ENCODE measurements at places on chromosomes 4 and X. TPM values are rescaled to one million over a fixed set of nuclear protein-coding genes. Genes with fewer than 3 reads are reported as not detected.
A peak's percentile ranks its signal among the peaks of the same experiment; 100 is the strongest.

The DSPP gene
- total RNA-seq: not detected

GRCh38 chrX:40109288-40110008, 11.7 kb upstream of the BCOR start:
- peak; percentile 73 for DNase-seq

DNA sequence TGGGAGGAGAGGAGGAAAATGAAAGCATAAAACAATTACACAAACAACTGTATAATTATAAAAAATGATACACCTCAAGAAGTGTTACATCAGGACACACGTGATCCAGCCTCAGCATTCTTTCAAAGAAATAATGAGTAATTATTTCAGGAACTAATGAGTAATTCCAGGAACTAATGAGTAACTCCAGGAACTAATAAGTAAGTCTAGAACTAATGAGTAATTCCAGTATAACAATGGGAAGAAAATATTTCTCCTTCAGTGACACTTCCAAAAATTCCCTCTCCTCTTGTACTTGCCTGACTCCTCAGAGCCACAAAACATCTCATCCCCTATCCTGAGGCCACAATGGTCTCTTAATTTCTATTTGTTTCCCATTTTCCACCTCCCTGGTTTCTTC, 63.5 kb upstream of the COL25A1 start:
- DNase-seq: no peak

The FRG2 gene
- total RNA-seq: not detected

DNA sequence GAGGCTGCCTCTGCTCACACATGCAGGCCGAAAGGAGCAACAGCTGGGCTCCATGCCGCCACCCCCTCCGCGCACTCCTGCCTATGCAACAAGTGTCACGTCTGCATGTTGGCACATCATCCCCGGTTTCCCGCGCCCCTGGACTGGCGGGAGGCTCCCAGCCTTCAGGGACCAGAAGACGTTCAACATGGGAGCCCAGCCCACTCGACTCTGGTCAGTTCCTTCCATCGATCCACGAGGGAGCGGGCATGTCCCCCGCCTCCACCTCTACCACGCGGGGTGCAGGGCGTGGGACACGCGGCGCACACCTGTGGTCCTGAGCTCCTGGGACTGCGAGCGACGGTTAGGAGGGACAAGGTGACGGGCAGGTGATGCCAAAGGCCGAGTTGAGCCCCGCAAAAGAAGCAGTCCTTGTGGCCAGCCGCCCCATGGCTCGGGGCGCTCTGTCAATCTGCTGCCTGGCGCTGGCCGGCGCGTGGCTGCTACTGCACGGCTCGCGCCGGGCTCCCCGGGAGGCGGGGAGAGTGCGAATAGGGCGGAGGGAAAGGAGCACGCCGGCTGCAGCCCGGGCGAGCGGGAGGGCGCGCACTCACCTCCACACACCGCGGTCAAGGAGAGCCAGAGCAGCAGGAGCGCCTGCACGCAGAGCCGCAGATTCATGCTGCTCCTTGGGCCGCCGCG, 645 bp downstream of the APLN start:
- peak; percentile 49 for DNase-seq

The COX7B2 gene
- total RNA-seq: not detected

- DNase-seq: peak; percentile 49
Observed at GRCh38 chr4:76420188-76420761, 666 bp downstream of the CCDC158 start.

- DNase-seq: no peak
Observed at GRCh38 chr4:172947594-172947993, 221.0 kb upstream of the GALNT7 start.

All from left lobe of liver (tissue), 2 donors.